Activated CD8-positive, alpha-beta T cell treated with anti-CD3 and anti-CD28 coated beads for 36 hours (primary cell): ENCODE measurements at places on chromosomes 5 and 9. TPM values are rescaled to one million over a fixed set of nuclear protein-coding genes. Genes with fewer than 3 reads are reported as not detected.

GRCh38 chr5:180381428-180381827 is 28.3 kb upstream of the GFPT2 start:
- no peak for DNase-seq

GRCh38 chr5:9658706-9659105 is 28.6 kb upstream of the TAS2R1 start:
- no peak for DNase-seq

DNA sequence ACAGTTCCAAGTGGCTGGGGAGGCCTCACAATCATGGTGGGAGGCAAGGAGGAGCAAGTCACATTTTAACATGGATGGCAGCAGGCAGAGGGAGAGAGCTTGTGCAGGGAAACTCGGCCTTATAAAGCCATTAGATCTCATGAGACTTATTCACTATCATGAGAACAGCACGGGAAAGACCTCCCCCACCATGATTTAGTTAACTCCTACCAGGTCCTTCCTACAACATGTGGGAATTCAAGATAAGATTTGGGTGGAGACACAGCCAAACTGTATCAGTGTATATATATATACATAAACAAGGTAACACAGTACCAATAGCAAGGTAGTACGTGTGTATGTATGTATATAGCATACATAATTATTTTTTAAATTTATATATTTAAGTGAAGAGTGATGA is 50.9 kb downstream of the NFX1 start:
- no peak for DNase-seq

- DNase-seq = no peak
Measured at GRCh38 chr5:10457682-10458574, 16.2 kb downstream of the ROPN1L start.

DNA sequence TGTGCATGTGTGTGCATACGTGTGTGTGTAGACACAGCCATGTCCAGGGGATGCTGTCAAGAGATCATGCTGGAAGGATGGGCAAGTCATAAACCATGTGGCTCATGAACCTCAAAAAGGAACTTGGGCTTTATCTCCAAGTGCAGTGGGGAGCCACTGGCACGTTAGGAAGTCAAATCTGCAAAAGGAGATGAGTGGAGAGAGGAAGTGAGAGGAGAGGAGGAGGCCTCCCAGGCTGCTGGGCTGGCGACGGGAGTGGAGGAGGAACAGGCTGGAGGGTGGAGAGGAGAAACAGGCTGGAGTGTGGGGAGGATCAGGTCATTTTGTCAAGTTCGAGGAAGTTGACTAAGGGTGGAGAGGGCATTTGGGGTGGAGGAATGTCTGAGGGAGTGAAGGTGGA is 29.2 kb upstream of the TIFAB start:
- no peak for DNase-seq

- DNase-seq = no peak
Measured at GRCh38 chr5:131288328-131288727, 24.5 kb downstream of the CDC42SE2 start.

DNA sequence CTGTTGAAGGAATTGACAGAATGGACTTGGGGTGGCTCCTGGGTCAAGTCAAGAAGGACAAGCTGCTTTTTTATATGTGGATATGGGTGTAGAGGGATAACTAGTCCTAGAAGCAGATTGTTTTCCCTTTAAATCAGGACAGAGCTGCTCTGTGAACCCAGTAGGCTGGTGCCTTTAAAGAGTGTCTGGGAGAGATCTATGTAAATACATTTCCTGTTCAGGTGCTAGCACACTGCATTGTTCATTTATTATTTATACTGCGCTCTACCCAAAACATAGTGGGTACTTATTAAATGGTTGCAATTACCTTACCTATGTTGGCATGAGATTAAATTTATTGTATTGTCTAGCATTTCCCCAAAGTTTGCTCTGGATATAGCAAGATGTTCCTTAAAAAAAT is 86.6 kb upstream of the EQTN start:
- no peak for DNase-seq

DNA sequence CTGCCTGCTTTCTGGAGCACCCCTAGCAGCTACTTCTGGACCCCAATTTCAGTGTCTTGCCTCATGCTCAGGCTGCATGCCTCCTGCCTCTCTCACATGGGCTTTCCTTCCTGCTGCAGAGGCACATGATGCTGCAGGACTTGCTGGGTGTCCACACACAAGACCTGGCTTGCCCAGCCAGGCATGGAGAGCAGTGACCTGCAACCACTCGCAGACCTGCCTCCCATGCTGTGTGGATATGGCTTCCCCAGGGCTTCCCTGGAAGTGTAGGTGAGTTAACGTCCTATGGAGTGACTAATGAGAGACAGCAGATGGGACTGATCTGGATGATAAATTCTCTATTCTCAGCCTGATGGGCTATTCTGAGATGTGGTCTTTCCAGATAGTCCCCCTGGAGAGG is 53.2 kb upstream of the SMIM32 start:
- no peak for DNase-seq

GRCh38 chr9:93302586-93303257 is 118.8 kb downstream of the WNK2 start:
- DNase-seq = peak; percentile 78

GRCh38 chr5:175738126-175738525 is 80.3 kb downstream of the HRH2 start:
- no peak for DNase-seq

DNA sequence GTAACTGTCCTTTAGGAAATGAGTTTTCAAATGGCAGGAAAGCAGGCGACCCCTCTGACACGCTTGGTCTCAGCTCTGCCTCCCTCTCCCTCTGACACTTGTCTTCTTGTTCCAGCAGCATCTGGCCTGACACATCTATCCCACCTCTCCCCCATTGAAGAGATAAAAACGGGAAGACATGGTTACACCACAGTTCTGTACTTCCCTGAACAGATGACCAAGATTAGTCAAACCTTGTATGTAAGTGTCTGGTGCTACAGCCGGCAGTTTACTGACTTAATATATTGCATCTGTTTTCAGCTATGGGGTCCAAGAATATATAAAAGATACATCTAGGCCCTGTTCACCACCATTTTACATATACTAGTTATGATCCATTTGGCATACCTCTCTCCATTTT is 29.6 kb upstream of the MLLT3 start:
- no peak for DNase-seq

DNA sequence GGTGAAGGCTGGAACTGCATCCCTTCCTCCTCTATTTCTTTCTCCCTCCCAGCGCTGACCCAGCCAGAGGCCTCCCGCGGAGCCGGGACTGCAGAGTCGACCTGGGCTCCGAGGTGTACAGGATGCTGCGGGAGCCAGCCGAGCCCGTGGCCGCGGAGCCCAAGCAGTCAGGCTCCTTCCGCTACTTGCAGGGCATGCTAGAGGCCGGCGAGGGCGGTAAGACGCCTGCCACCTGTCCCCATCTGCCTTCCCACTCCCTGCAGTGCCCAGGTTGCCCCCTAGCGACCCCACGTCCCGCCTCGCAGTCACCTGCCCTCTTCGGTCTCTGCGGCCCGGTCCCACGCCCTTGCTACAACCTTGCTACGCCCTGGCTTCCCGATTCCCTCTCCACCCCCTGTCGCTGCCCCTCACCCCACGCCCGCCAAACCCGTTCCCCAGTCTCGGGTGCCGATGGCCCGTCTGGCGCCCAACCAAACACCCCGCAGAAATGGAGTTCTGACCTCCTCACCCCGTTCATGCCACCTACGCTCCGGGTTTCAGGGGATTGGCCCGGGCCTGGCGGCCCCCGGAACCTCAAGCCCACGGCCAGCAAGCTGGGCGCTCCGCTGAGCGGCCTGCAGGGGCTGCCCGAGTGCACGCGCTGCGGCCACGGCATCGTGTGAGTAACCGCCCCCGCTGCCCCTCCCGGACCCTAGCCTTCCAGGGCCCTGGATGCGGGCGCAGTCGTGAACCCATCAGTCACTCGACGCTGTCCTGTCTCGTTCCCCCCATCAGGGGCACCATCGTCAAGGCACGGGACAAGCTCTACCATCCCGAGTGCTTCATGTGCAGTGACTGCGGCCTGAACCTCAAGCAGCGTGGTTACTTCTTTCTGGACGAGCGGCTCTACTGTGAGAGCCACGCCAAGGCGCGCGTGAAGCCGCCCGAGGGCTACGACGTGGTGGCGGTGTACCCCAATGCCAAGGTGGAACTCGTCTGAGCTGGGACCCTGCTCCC is 14.1 kb downstream of the PDLIM4 start:
- peak; percentile 51 for DNase-seq

DNA sequence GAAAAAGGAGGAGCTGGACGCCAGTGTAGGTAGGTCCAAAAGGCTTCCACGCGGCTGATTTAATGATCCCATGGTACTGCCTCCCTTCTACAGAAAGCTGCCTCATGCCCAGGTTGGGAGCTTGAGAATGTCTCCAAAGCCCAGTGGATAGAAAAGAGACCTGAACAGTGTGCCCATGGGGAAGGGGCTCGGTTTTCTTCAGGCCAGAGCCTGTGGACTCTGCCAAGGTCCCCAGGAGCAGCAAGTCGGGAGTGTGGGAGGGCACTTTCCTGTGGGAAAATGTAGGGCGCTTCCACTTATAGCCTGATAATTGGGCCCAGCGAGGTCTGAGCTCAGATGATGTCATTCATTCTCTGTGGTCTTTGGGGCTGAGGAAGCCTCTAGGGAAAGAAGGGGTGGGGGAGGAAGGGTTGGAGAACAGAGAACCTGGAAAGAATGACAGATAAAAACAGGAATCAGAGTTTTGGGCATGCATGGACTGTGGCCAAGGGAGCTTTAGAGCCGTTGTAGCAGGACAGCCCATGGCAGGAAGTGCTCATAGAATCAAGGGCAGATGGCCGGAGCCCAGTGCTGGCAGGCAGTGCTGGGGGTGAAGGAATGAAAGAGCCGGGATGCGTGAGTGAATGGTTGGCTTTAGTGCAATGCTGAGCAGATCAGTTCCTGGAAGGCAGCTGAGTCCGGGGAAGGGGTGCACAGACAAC is 42.5 kb upstream of the SH3PXD2B start:
- no peak for DNase-seq

- DNase-seq = no peak
Measured at GRCh38 chr9:130590305-130590704, 10.9 kb downstream of the FUBP3 start.

- DNase-seq = no peak
Measured at GRCh38 chr5:137712139-137712667, 23.7 kb downstream of the KLHL3 start.

GRCh38 chr5:68379275-68380036 is 163.9 kb downstream of the PIK3R1 start:
- no peak for DNase-seq

- no peak for DNase-seq
Measured at GRCh38 chr5:72937517-72938061, 18.3 kb upstream of the FCHO2 start.

- no peak for DNase-seq
Measured at GRCh38 chr9:108631496-108632285, 224.1 kb downstream of the ACTL7B start.

GRCh38 chr5:136840601-136841000 is 475.3 kb upstream of the TRPC7 start:
- no peak for DNase-seq

- DNase-seq = no peak
Measured at GRCh38 chr5:98497418-98497817, 276.0 kb upstream of the RGMB start.

- no peak for DNase-seq
Measured at GRCh38 chr9:93859431-93860215, 95.5 kb downstream of the BARX1 start.

DNA sequence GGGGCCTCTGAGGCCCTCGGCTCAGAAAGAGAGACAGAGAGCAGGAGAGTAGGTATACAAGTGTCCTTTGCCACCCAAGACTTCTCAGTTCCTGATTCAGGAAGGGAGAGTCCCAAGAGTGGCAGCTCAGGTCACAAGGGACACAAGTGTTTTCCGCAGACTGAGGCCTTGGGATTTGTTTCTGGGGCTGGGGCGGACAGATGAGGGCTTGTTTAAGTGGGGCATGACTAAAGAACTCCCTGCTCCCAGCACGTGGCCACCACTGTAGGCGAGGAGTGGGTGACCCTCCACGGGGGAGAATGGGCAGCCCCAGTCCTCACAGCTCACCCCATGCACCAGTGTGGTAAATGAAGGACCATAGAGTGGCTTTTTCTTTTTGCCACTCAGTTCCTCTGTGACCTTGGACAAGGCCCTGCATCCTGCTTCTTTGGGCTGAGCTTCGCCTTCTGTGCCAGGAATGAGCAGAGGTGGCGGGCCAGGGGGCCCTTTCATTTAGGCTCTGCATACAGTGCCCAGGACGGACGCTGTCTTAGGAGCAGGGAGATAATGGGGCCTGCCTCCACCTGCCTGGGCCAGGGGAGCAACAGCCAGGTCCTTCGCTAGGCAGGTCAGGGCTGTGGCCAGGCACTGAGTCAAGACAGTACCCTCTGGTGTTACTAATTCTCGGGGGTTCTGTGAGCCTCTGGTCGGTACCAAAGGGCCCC is 50.8 kb downstream of the AMBP start:
- no peak for DNase-seq

- no peak for DNase-seq
Measured at GRCh38 chr5:57448287-57448686, 34.3 kb downstream of the ACTBL2 start.

DNA sequence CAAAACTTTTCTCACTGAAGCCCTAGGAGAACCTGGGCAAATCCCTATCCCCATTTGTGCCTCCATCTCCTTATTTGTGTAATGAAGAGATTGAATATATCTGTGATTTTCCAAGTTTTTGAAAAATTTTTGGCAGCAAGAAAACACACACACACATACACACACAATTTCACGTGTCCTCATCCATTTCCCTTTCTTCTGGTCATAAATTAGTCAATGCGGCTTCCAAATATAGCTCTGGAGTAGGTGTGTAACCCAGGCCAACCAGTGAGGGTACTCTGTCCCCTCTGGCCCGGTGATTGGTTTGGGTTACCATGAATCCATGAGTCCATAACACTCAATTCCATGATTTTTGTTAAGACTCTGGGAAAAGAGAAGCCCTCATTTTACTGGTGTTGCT is 12.7 kb downstream of the CSF1R start:
- DNase-seq = no peak

DNA sequence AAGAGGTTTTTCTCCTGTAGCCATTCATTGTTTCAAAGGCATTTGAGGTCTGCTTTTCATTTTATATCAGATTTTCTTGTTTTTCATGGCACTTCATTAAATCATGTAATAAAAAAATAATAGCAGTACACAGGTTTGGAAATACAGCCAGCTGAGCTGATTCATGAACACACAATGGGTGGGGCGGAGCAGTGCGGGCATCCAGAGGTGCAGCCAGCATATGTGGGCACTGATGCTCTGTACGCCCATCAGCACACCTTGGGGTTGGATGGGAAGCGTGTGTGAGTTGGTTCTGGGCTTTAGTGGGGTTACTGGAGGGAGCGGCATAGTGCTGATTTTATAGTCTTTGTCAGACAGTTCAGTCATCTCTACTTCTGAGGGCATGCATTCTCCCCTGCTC is 54.2 kb upstream of the IRX4 start:
- no peak for DNase-seq

- no peak for DNase-seq
Measured at GRCh38 chr5:128965638-128966302, 482 bp downstream of the SLC27A6 start.

GRCh38 chr5:147784146-147784987 is 1.8 kb upstream of the JAKMIP2 start:
- no peak for DNase-seq

PPP2R2B gene
- 0.65 TPM for total RNA-seq

PCDH1 gene
- not detected for total RNA-seq

C9orf153 gene
- total RNA-seq = 0.40 TPM

ANKRD18B gene
- total RNA-seq = not detected

GAPT gene
- not detected for total RNA-seq

PPP3R2 gene
- total RNA-seq = not detected

TOR2A gene
- total RNA-seq = 14.4 TPM

F2RL1 gene
- total RNA-seq = 2.2 TPM

YIPF5 gene
- 38.5 TPM for total RNA-seq

C5orf34 gene
- total RNA-seq = 10.5 TPM

WDR38 gene
- total RNA-seq = not detected

RECK gene
- 5.3 TPM for total RNA-seq

SPINK6 gene
- total RNA-seq = not detected

ACOT12 gene
- not detected for total RNA-seq

RIMOC1 gene
- total RNA-seq = 19.5 TPM

PDCD1LG2 gene
- 0.14 TPM for total RNA-seq
